ENCODE measurements at places on chromosomes 16 and 17.

DNA sequence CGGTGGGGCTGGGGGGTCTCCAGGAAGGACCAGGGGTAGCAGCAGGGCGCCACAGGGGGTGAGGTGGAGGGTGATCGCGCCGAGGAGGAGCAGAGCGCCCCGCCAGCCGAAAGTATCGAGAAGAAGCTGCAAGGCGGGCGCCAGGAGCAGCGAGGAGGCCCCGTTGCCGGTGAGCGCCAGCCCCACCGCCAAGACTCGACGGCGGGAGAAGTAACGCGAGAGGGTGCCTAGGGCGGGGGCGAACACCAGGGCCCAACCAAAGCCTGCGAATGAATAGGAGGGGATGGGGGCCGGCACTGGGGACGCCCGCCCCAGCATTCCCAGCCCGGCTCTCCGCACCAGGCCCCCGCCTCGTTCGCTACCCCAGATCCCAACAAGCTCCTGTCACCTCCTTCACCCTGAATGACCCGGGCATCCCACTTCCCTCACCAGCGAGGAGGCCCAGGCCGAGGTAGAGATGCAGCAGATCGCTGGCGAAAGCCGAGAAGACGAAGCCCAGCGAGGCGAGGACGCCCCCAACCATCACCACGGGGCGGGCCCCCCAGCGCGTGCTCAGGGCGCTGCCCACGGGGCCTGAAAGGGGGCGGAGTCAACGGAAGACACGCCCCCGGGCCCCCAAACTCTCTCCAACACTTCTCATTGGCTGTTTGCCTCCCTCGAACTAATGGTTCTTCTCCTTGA, 1.3 kb downstream of the SLC16A11 start:
- no peak for DNase-seq

- DNase-seq, result no peak
These were observed 26.6 kb downstream of the TPSD1 start for GRCh38 chr16:1282324-1282973.

- no peak for DNase-seq
These were observed 32.1 kb upstream of the CDC42EP4 start for GRCh38 chr17:73343739-73344454.

DNA sequence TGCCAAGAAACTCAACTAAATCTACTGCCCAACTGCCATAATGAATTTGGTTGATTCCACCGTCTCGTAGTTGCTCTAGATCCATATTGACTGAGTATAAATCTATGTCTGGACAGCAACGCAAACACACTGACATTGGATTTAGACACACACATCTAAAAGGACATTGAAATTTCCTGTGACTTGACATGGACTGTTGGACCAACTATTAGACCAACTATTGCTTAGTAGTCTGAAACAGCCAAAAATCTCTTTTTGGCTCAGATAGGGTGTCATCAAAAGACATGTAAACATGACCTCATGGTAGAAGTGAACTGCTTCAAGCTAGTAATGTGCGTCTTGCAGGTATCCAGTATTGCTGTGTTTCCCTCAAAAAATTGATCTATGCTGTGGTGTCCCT, 31.3 kb downstream of the KIAA0513 start:
- DNase-seq, result no peak

DNA sequence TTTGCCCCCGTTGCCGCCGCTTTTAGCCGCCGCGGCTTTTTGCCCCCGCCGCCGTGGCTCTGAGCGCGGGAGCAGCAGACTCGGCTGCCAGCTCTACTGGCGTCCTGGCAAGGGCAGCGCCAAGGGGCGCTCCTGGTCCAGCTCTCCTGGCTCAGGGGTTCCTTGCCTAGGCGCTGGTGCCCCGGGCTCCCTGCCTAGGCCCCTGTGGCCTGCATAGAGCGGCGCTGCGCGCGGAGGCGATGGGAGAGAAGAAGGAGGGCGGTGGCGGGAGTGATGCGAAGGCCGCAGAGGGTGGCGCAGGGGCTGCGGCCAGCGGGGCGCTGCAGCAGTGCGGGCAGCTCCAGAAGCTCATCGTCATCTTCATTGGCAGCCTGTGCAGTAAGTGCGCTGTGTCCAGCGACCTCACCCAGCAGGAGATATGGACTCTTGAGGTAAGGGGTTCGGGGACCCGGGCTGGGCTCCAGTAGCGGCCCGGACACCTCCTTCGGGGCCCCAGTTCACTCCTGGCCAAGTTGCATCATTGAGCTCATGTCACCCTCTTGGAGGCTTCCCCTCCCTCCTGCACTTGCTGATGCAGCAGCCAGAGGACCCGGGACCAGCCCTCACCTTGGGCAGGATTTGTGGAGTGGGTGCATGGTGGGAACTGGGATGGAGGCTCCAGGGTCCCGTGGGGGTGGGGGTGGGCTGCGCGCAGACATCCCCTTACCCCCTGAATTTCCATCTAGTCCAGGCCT, 1344.4 kb downstream of the TP53TG3F start:
- no peak for DNase-seq

DNA sequence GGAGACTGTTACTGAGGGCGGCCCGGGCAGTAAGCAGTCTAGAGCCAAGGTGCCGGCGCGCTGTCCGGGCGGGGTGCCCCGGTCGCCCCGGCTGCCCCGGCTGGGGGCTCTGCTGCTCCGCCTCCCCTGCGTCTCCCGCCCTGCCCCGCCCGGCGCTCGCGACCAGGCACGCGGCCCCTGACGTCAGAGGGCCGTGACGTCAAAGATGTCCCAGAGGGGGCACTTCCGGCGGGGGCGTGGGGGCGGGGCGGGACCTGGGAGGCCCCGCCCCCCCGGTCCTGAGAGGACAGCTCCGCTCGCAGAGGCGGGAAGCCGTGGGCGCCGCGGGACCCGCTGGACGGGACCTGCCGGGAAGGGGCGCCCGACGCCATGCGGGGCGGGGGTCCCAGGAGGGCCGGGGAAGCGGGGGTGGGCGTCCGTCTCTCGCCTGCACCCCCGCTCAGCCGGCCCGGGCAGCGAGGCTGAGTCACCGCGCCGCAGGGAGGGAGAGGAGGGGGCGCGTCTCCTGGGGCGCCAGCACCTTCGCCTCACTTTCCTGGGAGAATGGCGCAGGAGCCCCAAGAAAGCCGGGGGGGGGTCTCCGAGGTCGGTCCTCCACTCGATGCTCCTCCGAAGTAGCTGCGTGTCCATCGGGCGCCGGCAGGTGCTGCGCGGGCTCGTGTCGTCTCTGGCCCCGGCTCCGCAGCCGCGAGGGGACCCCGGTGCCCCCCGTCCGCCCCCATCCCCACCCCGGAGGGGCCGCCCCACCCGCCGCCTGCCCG, 4.4 kb upstream of the HIC1 start:
- DNase-seq, result peak; percentile 60

DNA sequence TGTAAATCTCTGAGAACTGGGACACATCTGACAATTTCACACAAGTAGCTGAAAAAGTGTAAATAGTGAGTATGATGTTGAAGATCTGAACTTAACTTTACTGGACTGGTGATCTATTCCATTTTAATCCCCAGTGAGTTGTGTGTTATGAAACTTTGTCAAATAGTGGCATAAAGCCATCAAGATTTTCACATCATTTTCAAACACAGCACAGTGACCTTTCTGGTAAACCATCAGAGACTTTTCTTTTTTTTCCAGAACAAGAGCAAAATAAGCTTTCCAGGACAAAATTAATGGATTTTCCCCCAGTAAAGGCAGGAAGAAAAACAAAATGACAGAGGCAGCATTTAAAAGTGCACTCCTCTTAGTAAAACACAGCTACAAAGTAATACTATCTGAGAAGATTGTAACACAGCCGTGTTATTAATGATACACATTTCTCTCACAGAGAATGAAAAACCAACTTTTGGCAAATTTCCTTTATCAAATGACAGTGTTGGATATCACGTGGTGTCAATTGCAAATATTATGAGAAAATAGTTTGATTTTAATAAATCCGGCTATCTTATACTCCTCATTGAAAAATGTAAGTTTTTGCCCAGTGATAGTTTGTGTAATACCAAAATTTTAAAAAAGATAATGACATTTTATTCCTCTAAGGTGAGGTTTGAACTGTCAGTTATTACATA, 16.8 kb upstream of the COL1A1 start:
- no peak for DNase-seq

DNA sequence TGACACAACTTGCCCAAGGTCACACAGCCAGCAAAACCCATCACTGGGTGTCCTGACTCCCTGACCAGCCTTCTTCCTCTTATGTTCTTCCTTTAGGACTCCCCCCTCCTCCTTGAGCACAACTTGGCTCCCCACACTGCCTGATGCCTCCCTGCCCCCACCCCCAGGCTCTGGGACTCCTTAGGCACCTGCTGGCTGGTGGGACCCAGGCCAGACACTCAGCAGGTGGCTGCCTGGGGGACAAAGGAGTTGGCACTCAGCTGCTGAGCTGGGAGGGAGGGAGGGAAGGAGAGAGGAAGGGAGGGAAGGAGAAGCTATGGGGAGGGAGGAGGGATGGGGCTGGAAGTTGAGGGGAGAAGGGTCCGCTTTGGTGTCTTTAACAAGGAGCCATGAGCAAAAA, 8.0 kb downstream of the SEZ6 start:
- DNase-seq, result no peak

DNA sequence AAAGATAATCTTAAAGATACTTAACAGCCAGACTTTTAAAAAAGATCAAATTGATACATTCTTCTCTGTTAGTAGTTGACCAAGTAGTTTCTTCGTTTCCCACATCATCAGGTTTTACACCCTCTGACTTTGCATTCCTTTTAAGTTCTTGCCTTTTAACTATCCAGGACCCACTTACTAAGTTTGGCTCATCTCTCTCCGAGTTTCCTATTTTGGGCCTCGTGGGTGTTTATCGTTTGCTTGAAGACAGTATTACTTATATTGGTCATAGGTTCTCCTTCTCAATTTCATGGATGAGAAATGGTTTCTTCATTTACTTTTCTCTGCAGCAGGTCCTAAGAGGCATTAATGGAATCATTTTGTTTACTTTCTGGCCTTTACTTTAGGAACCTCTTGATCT, 43.2 kb downstream of the RPA1 start:
- no peak for DNase-seq

GRCh38 chr16:57530104-57530521, 6.3 kb downstream of the CCDC102A start:
- peak; percentile 84 for DNase-seq

- no peak for DNase-seq
These were observed 1.3 kb downstream of the SNN start for GRCh38 chr16:11669380-11670146.

GRCh38 chr17:56699186-56699894, 105.8 kb downstream of the NOG start:
- DNase-seq, result no peak

DNA sequence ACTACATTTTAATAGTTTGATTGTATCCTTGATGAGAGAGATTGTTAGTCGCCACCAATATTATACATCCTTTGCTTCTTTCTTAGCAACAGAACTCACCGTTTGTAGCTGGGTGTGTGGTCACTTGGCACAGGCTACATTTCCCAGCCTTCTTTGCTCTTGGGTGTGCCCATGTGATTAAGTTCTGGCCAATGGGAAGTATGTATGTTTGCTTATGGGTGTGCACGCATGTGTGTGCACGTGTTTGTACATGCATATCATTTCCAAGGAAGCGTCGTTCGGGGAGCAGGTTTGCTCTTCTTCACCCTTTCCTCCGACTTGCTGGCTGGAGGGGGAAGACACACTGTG, 4.4 kb upstream of the SEC14L1 start:
- DNase-seq, result no peak

DNA sequence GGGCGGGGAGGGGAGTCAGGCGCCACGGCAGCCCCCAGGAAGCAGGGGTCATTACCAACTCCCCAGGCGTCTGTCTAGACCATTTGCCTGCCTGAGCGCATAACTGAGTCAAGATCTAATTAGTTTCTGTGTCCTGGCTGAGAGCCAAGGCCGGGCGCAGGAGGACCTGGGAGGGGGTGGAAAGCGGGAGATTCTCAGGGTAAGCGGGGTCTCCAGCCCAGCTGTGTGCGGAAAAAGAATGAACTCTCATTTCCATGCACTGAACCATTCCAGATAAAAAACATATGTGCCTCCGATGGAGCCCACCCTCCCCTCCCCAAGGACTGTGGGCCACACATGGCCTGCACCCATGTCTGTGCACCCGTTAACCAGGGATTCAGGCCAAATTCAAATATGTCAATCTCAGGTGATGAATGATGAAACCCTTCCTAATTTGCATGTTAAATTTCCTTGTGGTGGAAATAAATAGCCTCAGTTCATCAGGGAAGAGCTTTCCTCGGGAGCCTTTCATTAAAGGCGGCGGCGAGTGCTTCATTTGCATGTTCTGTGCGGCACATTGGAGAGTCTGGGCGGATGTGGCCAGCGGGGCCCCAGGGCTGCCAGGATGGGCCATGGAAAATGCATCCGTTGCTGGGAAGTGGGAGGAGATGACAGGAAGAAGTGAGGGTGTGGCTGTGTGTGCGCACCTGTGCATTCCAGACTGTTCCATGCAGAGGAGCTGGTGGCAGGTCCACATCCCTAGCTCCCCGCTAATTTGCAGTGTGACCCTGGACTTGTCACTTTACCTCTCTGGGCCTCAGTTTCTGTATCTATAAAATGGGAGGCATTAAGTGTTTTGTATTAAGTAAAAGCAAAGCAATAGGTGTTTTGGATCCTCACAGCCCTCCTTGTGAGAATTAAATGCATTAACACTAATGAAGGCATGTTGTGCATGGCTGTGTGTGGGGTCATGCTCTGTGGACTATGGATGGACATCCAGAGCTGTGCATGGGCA, 151.1 kb downstream of the SDK2 start:
- no peak for DNase-seq

GRCh38 chr16:75616521-75617010, 6.5 kb downstream of the ADAT1 start:
- DNase-seq, result peak; percentile 88

DNA sequence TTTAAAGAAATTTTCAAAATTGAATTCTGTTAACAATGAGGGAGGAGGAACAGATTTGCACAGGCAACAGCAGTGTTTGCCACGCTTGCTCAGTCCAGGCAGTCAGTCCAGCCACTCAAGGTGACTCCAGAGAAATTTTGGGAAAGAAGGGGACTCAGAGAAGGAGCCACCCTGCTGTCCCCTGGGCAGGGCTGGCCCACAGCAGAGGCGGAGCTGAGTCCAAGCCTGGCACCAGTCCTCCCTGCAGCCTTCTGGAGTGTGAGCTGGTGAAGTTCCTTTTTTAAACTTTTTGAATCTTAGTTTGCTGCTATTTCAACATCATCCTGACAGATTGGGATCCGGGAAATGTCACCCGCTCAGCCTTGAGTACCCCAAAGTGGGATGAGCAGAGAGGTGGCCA, 14.5 kb upstream of the SLC47A2 start:
- no peak for DNase-seq

DNA sequence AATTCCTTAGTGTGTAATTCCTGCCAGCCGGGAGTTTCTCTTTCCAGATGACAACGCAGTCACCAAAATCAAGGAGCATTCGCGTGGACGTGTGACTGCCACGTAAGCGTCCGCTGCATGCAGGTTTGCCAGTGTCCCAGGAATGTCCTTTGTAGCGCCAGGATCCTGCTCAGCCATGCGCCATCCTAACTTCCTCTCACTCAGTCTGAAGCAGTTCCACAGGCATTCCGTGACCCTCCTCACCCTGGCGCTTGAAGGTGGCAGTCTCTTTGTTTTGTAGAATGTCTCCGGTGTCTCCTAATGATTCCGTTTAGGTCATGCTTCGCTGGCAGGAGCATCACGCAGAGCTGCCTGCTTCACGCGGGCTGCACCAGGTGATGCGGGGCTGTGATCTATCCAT, 88.6 kb downstream of the RPTOR start:
- no peak for DNase-seq

Measured in activated CD4-positive, alpha-beta T cell treated with anti-CD3 and anti-CD28 coated beads, Interleukin-2, Interleukin-6, amounts not matched to agents 100 ng/mL and 50 ng/mL, durations not matched to agents 16 hours and 8 hours (primary cell).